ENCODE measurements at places on chromosomes 1 and 21.

GRCh38 chr1:31985430-31985829, 28.2 kb upstream of the KHDRBS1 start:
- peak; percentile 43 for DNase-seq

DNA sequence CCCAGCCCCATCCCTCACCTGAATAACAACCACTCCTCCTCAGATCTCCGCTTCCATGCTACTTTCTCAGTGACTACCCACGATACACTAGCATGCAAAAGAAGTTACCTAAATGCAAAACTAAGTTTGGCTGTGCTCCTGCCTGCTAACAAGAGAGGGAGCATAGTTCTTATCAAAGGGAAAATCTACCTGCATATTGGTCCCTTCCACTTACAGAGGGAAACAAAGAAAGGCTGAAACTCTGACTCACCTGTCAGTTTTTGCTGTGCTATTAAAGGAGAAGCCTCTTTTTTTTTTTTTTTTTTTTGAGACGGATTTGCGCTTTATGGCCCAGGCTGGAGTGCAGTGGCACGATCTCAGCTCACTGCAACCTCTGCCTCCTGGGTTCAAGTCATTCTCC, 43.8 kb upstream of the RAVER2 start:
- no peak for DNase-seq

DNA sequence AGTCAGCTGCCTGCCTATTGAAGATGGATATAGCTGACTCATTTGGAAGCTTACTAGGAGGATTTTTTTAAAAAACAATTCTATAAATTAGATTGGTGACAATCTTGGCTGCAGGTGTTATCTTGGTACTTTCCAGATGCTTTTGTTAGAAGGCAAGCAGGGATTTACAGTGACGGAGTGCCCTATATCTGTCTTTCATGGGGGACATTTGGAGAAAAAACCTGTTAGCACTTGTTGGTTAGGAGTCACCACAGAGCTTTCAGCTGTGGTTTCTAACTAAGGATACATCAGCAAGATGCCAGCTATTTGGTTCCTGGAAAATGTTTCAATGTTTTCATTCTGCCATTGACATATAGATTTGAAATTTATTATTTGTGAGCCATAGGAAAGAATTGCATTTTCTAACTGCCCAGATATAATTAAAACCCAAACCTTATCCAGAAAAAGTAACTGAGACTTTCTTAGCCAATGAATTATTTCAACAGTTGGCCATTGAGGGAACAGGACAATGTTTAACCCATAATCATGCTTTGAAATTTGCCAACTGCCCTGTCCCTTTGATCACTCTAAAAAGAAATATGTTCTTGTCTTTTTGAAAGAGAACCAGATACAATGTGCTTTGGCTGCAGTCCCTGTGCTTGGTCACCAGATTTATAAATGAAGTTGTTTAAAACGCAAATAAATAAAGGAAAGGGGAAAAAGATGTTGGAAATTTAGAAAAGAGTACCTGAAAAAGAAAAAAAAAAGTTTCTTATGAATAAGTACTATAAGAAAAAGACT, 761.0 kb upstream of the CXADR start:
- no peak for DNase-seq

DNA sequence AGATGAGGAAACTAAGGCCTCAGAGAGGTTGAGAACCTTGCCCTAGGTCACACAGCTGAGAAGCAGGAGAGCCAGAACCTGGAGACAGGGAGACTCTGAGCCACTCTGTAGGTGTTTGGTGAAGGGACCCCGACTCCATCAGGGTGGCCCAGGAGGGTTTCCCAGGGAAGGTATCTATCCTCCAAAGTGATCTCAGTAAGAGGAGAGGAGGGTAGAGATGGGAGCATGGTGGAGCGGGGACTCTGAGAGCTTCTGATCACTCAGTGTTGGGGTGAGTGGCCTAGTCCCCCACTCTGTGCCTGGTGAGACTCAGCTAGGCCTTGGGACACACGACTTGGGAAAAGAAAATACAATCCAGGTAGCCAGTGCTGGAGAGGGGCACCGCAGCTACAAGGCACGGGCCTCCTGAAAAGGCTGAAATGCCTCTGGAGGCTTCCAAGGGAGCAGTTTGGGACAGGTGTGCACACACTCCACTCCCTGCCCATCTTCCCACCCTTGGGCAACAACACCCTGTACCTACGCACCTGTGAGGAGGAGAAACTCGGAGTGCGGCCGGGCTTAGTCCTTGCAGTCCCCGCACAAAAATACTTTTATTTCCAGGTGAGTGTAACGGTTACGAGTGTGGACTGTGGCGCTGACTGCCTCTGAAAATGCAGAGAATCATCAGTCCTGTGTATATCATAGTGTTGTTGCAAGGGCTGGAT, 80.8 kb downstream of the CAMK2N1 start:
- DNase-seq = no peak

- no peak for DNase-seq
These were observed 504.0 kb upstream of the OLFM3 start for GRCh38 chr1:102500758-102501157.

GRCh38 chr1:73359001-73359400, 839.0 kb downstream of the LRRIQ3 start:
- no peak for DNase-seq

DNA sequence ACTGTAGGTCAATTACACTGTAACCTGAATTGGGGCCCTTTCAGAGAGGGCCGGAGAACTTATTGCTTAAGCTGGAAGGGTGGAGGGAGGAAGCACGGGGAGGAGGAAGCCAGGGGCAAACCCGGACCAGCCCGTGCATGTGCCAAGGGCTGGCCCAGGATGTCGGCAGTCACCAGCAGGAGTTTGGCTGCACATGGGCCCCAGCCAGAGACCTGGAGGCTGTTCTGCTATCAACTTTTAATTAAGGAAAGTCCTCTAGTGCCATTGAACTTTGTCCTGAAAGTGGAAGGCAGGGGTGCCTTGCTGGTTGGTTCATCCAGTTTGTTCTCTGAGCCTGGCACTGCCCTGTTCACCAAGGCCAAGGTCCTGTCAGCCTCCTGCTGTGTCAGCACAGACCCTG, 200.8 kb upstream of the VAMP3 start:
- no peak for DNase-seq

GRCh38 chr1:153957744-153958110, 685 bp downstream of the CRTC2 start:
- DNase-seq = peak; percentile 39

DNA sequence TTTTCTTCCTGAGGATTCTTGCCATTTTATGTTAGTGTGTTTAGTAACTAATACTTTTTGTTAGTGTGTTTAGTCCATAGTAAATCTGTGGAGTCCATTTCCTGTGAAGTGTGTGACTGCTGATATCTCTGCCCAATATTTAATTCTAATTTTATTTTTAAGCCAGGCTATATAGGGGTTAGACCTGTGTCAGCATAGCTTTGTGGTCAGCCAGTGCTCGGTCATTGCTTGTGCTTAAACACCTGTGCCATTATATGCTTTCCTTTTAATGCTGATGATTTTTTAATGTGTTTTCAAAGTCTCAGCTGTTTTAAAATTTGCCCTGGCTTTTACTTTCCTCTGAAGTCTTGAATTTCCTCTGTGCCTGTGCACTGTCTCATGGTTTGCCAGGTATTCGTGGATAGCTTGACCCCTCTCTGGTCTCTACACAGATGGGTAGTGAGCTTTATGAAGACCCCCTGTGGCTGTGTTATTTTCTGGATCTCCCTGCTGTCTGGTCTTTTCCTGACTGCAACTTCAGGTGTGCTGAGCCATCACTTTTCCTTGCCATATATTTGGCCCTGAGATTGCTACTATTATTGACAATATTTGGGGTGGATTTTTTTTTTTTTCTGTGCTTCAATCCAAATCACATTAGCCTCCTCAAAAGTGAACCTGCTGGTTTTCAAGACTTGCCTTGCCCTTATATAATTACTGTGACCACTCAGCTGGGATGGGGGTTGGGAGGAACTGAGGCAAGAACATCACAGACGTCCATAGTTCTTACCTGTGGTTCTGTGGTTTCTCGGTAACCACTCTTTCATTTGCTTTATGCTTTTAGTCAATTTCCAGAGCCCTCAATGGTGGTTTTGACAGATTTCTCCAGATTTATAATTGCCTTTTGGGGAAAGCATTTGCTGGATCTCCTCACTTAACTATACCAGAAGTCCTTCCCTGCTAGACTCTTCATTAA, 59.6 kb downstream of the RPS6KC1 start:
- DNase-seq = no peak

DNA sequence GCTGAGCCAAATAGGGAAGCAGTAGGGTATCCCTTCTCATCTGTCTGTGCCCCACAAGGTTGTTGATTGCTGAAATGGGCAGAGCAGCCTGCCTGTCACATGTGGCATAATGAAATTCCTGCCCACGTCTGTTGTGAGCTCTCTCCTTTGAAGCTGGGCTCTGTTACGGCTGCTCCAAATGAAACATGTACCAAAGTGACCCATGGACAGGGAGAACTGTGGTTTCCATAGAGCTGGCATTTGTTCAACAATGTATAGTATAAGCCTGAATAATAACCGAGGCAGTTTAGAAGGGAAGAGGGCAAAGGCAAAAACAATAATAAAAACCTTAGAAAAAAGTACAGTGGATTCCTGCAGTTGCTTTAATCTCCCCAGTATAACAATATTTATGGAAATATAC, 149.7 kb downstream of the LYPLAL1 start:
- no peak for DNase-seq

DNA sequence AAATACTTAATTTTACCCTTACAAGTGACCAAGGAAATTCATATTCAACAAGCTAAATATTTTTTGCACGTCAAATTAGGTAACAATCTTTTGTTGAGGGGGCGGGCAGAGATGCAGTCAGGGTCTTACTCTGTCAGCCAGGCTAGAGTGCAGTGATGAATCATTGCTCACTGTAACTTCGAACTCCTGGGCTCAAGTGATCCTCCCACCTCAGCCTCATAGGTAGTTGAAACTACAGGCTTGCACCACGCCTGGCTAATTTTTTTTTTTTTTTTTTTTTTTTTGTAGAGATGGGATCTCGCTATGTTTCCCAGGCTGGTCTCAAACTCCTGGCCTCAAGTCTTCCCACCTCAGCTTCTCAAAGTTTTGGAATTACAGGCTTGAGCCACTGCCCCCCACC, 26.5 kb downstream of the PHTF1 start:
- DNase-seq = no peak

DNA sequence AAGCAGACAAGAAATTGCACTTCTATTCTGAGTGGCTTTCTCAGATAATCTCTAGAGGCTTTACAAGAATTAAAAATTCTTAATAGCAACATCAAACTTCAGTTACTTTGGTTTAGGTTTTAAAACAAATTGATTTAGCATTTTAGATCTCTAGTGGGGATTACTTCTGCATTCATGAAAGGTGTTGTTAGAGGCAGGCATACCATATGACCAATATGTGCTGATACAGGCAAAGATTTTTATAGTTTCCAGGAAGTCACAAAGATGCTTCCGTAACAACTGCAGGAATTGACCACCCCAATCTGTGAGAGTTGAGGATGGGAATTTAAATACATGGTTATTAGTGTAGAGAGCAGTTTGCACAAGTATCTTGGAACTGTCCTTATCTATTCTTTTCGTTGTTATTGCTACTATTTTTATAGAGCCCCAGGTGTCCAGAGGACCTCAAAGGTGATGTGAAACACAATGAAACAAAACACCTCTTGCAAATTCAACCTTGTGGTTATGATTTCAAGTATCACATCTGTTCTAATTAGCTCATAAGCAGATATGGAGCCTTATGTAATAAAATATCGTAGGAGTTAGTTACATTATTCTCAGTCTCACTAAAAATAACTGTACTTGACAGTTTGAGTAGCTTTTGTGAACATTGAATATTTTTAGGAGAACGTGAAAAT, 512.7 kb upstream of the ADGRL4 start:
- DNase-seq = no peak

GRCh38 chr1:8541961-8542521, 224.1 kb downstream of the SLC45A1 start:
- no peak for DNase-seq

DNA sequence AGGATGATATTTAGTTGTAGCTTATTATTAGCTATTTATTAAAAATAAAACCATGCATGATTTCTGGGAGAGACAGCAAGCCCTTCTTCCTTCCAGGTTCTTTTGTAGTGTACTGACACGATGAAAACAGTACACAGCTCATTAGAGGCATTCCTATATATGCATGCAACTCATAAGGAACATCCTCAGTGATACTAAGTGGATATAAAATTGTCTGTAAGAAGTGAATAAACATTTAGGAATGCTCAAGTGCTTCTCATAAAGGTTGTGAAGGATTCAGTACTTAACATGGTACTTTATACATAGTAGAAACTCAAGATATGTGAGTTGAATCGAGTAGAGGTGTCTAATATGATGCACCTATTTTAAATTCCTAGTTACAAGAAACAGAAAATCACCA, 287.7 kb downstream of the SDCCAG8 start:
- no peak for DNase-seq

DNA sequence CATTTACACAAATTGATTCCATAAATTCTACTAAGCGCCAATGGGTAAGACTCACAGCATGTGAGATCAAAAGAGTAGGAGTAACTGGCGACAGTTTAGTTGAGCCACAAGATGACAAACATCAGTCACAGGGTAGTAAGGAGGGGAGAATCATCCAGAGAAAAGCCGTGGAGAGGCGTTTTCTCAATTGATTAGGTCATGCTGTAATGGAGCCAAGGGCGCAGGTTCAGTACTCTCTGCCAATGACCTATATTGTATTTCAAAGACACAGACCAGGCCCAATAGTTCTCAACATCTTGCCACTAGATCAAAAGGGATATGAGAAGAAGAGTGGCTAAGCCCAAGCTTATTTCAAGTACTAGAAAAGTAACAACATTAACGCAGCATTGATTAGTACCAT, 467.5 kb downstream of the SMYD3 start:
- no peak for DNase-seq

GRCh38 chr1:29519108-29519787, 282.9 kb downstream of the PTPRU start:
- no peak for DNase-seq

- DNase-seq = no peak
These were observed 36.6 kb upstream of the SLC44A3 start for GRCh38 chr1:94783342-94784189.

GRCh38 chr1:156948708-156949107, 28.3 kb downstream of the LRRC71 start:
- no peak for DNase-seq

DNA sequence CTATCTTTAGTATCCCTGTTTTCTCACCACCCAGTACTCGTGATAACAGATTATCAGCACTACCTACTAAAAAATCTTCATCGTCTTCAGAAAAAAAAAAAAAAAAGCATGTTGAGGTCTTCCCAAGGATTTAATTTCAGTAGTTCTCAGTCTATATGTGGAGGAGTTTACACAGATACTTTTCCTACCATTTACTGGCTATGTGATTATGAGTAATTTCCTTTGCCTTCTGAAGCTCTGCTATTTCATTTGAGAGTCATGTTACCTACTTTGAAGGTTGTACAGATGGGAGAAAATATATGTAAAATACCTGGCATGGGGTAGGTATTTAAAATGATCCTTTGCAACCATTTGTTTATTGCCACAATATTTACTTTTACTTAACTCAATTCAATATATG, 399.7 kb downstream of the NEGR1 start:
- no peak for DNase-seq

- DNase-seq = no peak
These were observed 11.3 kb upstream of the RHEX start for GRCh38 chr1:206041640-206042039.

GRCh38 chr1:223483511-223483910, 90.3 kb downstream of the CCDC185 start:
- no peak for DNase-seq

GRCh38 chr21:14271641-14272040, 55.7 kb downstream of the RBM11 start:
- no peak for DNase-seq
